ENCODE measurements at places on chromosomes 6 and 20.

DNA sequence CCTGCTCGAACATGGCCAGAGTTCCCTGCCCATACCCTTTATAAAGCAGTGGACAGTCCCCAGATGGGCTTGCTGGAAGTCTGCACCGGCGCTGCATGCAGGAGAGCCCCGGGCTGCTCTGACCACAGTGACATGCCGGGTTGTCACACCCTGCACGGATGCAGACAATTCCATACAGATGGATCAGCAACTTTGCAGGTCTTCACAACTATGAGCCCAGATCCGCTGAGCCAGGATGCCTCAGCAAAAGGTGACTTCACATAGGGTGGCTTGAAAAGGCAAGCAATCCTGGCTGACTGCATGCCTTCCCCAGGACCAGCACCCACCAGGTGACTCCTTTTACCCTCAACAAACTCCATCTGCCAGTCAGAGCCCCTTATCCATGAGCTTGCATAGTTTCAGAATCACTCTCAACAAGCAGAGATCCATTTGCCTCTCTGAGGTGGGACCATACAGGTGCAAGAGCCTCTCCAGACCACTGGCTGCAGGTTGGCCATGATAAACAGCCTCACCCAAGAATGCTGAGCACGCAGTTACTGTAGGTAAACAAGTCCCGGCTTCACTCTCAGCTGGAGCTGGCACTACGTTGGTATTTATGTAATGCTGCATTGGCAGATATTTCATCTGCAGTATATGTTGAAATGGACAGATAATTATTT, 183.0 kb upstream of the QKI start:
- no peak overlapping the region for H3K4me3 ChIP-seq
- no peak for DNase-seq
- no peaks in the 10 kb centered on the region for H3K27me3 ChIP-seq
- no peak overlapping the region for H3K27ac ChIP-seq
- no peaks in the 10 kb centered on the region for H3K36me3 ChIP-seq
- H3K4me1 ChIP-seq = peaks cover 20% of the 10 kb centered on the region

GRCh38 chr20:48924756-48925109, 3.2 kb downstream of the ARFGEF2 start:
- no peaks in the 10 kb centered on the region for H3K36me3 ChIP-seq
- H3K4me1 ChIP-seq = peaks cover 31% of the 10 kb centered on the region
- H3K27me3 ChIP-seq = no peaks in the 10 kb centered on the region
- no peak for DNase-seq

- H3K4me3 ChIP-seq = no peak overlapping the region
- no peaks in the 10 kb centered on the region for H3K27me3 ChIP-seq
- H3K36me3 ChIP-seq = no peaks in the 10 kb centered on the region
- peak; percentile 28 for DNase-seq
Observed at GRCh38 chr6:135358985-135359384, 138.6 kb downstream of the AHI1 start.

DNA sequence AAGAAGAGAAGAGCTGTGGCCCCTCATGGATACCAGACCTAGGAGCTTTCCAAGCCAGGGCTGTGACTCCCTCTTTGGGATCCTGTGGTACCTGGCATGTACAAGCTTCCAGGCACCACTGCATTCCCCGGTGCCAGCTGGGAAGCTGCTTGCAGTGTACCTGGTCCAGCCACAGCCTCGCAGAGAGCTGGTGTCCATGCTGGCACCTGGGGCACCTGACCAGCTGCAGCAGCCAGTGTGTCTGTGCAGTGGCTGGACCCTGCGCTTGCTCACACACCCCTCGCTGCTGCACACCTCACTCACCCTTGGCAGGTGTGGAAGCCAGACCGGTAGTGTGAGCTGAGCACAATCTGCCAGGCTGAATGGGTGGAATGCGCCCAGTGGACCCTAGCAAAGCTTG, 190.9 kb upstream of the MAN1A1 start:
- H3K4me1 ChIP-seq = no peaks in the 10 kb centered on the region
- no peak for DNase-seq
- H3K27ac ChIP-seq = no peak overlapping the region
- no peak overlapping the region for H3K4me3 ChIP-seq

- no peak for DNase-seq
- peaks cover 16% of the 10 kb centered on the region for H3K4me1 ChIP-seq
Observed at GRCh38 chr6:138106665-138107077, 548 bp downstream of the PERP start.

DNA sequence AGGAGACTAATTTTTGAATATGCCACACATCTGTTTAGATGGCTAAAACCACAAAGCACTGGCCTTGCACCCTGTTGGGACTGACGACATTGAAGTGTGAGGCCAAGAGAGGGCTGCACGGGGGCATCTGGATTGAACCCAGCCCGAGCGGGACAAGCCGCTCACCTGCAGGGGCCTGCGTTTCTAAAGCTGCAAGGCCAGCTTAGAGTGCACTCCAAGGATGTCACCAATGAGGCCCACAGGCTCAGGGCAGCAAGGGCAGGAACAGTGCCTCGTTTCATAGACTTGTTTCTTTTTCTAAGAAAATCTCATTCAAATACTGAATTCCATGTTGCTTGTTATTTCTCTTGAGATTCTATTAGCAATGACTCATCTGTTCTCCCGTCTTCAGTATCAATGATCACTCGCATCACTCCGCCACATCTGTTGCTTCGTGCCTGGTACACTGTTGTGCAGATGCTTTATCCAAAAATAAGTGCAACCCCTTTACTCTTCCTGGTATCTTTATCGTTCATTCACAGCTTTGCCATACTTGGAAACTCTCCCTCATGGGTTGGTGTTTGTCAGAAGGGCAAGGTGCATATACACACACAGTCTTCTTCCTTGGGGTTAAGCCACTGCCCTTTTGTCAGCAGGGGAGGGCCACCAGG, 120.1 kb downstream of the IRF4 start:
- no peak overlapping the region for H3K27ac ChIP-seq
- H3K4me1 ChIP-seq = peaks cover 4% of the 10 kb centered on the region
- H3K27me3 ChIP-seq = no peaks in the 10 kb centered on the region
- DNase-seq = no peak

GRCh38 chr6:56914798-56915658, 39.9 kb upstream of the BEND6 start:
- H3K4me3 ChIP-seq = no peak overlapping the region
- no peaks in the 10 kb centered on the region for H3K36me3 ChIP-seq
- H3K4me1 ChIP-seq = no peaks in the 10 kb centered on the region
- no peak for DNase-seq

- H3K27ac ChIP-seq = no peak overlapping the region
- no peak for DNase-seq
- H3K4me1 ChIP-seq = no peaks in the 10 kb centered on the region
- H3K36me3 ChIP-seq = no peaks in the 10 kb centered on the region
- H3K4me3 ChIP-seq = peak overlapping the region; percentile 0
Observed at GRCh38 chr20:3660262-3661059, 2.7 kb downstream of the GFRA4 start.

DNA sequence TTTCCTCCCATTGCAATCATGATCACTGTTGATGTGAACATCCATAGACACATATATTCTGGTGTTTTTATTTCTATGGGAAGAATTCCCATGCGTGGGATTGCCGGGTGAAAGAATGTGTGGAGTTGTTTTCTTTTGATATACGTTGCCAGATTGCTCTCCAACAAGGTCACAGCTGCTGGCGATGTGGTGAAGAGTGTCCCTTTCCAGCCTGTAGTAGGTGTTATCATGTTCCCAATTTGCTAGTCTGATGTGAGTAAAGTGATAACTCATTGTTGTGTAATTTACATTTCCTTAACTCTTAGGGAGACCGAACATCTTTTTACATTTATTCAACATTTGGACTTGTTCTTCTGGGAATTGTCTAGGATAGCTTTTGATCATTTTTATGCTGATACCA, 14.5 kb upstream of the ELMO2 start:
- H3K4me1 ChIP-seq = no peaks in the 10 kb centered on the region
- no peak overlapping the region for H3K27ac ChIP-seq

- H3K4me3 ChIP-seq = peak overlapping the region; percentile 72
- H3K27me3 ChIP-seq = no peaks in the 10 kb centered on the region
- H3K27ac ChIP-seq = no peak overlapping the region
- H3K36me3 ChIP-seq = peaks cover 14% of the 10 kb centered on the region
- DNase-seq = no peak
- H3K4me1 ChIP-seq = peaks cover 12% of the 10 kb centered on the region
Observed at GRCh38 chr6:33206864-33207551, 1.3 kb upstream of the RING1 start.

GRCh38 chr6:107716688-107717089, 107.4 kb downstream of the SCML4 start:
- H3K27ac ChIP-seq = no peak overlapping the region
- H3K4me3 ChIP-seq = no peak overlapping the region
- peaks cover 5% of the 10 kb centered on the region for H3K27me3 ChIP-seq
- no peaks in the 10 kb centered on the region for H3K36me3 ChIP-seq
- no peak for DNase-seq

DNA sequence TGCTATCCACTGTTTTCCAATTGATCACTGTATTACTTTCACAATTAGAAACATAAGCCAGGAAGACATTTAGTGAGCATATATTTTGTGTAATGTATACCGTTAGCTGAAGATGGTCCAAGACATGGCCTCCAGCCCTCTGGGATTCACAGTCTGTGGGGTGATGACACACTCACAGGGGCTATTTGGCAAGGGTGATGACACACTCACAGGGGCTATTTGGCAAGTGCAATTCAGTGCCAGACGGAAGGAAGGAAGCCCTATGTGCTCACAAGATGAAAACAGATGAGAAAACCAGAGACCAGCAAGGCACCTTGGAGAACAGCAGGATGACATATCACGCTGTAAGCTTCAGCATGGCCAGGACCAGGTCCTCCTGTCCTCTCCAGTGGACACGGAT, 183.7 kb downstream of the MBOAT1 start:
- H3K27me3 ChIP-seq = no peaks in the 10 kb centered on the region
- no peak overlapping the region for H3K4me3 ChIP-seq
- H3K36me3 ChIP-seq = no peaks in the 10 kb centered on the region
- DNase-seq = no peak
- H3K4me1 ChIP-seq = peaks cover 11% of the 10 kb centered on the region

DNA sequence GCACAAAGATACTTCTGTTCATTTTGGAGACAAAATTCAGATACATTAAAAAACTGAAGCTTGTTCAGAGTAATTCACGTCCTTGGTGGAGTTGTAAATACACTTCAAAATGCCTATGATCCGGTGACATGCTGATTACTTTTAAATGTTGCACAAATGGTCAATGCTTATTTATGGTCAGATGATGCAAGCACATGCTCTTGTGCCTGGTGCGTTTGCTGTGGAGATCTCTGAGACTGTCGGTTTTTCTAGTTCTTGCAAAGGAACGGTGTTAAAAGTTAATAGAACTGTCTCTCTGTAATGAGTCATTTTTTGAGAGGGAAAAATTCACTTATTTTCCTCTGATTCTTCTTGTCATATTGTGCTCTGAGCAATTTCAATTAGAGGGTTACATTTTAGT, 45.2 kb upstream of the EDN3 start:
- no peak overlapping the region for H3K4me3 ChIP-seq
- H3K27me3 ChIP-seq = peaks cover 5% of the 10 kb centered on the region
- no peaks in the 10 kb centered on the region for H3K36me3 ChIP-seq
- no peak for DNase-seq
- H3K4me1 ChIP-seq = no peaks in the 10 kb centered on the region
- no peak overlapping the region for H3K27ac ChIP-seq

DNA sequence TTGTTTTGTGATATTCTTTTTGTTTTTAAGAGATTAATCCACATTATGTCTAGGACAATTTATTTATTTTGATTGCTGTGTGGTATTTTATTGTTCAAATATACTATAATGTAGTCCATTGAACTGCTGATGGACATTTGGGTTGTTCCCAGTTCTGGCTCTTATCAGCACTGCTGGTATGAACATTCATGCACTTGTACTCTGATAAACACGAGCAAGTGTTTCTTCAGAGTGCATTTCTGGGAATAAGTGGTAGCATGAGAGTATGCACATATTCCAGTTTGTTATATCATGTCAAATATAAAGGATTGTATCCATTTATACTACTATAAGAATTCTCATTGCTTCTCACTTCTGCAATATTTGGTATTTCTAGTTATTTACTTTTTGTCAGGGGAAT, 7.1 kb downstream of the CALHM6 start:
- no peaks in the 10 kb centered on the region for H3K36me3 ChIP-seq
- peaks cover 9% of the 10 kb centered on the region for H3K27me3 ChIP-seq
- no peak overlapping the region for H3K27ac ChIP-seq
- no peak overlapping the region for H3K4me3 ChIP-seq
- DNase-seq = no peak

DNA sequence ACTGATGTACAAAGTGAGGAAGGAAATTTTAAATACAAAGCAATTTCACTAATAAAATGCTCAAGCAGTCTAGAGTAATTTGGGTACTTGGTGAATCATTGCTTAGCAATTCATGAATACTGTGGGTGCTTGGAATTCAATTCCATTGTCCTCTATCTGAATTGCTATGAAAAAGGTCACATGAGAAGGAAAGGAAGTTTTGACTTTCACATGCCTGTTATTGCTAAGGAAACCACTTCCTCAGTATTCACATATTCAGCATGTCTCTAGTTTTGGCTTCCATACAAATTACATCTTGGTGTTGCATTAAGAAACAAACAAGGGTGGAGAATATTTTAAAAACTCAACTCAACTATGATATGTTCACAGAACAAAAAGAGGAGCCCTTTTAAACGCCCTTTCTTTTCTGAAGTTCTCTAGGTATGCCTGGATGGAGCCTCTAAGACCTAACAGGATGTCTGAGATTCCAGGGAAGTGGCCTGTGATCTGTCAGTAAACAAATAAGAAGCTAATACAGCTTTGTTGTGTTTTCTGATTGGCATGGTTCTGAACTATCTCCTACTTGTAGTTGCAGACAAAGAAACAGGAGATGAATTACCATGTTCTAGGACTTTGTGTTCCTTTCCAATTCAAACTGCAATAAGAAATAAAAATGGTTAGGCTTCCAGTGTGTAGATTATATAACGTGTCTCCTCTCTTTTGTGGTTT, 190.4 kb downstream of the OGFRL1 start:
- no peaks in the 10 kb centered on the region for H3K36me3 ChIP-seq
- no peak overlapping the region for H3K27ac ChIP-seq
- DNase-seq = no peak
- H3K4me3 ChIP-seq = no peak overlapping the region

GRCh38 chr20:845941-846893, 12.7 kb downstream of the FAM110A start:
- no peak overlapping the region for H3K27ac ChIP-seq
- H3K4me1 ChIP-seq = peaks cover 33% of the 10 kb centered on the region
- no peak overlapping the region for H3K4me3 ChIP-seq
- DNase-seq = no peak

DNA sequence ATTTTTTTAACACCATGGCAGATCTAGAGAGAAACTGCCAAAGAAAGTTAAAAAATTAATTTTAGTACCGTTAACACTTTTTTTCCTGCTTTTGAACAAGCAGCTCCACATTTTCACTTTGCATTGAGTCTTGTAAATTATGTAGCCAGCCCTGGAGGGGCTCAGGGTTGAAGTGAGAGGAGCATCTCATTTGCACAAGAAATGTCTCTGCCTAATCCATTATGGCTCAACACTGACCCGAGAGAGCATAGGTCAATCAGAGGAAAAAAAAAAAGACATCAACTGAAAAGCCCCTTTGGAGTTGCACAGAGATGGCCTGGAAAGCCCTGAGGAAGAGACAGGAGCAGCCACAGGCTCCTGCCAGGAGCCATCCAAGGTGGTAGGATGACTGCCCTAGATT, 4.3 kb upstream of the SLPI start:
- DNase-seq = no peak
- no peaks in the 10 kb centered on the region for H3K4me1 ChIP-seq

GRCh38 chr6:36523451-36523850, 23.8 kb downstream of the STK38 start:
- no peak overlapping the region for H3K4me3 ChIP-seq
- no peaks in the 10 kb centered on the region for H3K27me3 ChIP-seq
- DNase-seq = no peak
- H3K4me1 ChIP-seq = peaks cover 11% of the 10 kb centered on the region
- peaks cover 54% of the 10 kb centered on the region for H3K36me3 ChIP-seq

Data from cardiac muscle cell (in vitro differentiated cells and primary cell).